ENCODE measurements at places on chromosomes 5 and 9.

DNA sequence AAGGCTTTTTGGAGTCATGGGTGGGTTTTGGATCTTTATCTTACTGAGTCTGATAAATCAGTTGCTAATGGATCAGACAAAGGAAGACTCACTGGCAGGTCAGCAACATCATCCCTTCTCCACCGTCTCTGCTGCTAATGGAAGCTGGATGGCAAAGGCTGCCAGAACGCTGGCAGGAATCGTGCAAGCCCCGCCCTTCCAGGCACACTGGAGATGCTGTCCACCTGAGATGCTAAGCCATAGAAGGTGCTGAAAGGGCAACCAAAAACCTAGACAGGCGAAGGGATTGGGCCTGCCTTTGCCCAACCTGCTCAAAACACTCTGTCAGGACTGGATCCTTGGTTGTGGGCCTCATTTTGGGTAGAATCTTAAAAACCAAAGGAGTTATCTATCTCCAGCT, 139.5 kb upstream of the FSTL4 start:
- DNase-seq = no peak

- DNase-seq = no peak
Measured at GRCh38 chr9:98906273-98907040, 37.2 kb upstream of the COL15A1 start.

- DNase-seq = no peak
Measured at GRCh38 chr9:34046784-34047379, 1.8 kb downstream of the UBAP2 start.

DNA sequence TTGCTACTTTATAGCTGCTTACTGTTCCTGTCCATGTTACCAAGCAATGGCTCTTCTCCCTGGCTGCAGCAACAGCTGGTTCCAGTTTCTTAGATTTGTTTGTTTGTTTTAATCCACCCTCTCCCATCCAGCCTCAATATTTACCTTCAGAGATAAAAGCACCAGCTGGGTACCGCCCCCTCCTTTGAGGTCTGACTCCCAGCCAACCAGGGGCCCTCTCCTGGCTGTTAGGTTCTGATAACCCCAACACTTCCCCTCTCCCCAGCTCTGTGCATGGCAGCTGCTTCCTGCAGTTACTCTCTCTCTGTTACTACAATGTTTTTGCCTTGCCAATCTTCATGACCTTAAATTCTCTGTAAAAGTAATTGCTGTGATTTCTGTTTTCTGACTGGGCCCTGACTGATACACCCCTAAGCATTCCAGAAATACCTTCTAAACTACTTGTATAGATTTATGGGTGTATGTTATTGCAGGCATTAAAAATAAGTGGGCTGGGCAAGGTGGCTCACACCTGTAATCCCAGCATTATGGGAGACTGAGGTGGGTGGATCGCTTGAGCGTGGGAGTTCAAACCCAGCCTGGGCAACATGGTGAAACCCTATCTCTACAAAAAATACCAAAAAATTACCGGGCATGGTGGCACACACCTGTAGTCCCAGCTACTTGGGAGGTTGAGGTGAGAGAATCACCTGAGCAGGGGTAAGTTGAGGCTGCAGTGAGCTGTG, 2.6 kb upstream of the GCNT1 start:
- no peak for DNase-seq

GRCh38 chr9:73880101-73880500, 617.0 kb upstream of the RORB start:
- no peak for DNase-seq

DNA sequence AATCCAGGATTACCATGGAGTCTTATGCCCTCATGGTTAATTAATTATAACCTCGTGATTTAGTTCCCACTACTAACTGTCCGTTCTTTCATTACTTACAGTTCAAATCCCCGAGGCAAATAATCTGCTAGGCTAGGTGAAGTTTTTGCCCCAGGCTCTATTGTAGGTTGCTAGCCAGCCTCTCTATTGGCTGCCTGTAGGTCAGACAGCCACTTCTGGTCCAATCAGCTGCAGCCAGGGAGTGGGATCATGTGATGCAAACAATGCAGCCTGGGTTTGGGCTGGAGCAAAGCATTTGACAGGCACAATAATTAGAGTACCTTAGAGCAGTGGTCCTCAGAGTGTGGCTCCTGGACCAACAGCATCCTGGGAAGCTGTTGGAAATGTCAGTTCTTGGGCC, 17.7 kb downstream of the TMEM252 start:
- DNase-seq = no peak

DNA sequence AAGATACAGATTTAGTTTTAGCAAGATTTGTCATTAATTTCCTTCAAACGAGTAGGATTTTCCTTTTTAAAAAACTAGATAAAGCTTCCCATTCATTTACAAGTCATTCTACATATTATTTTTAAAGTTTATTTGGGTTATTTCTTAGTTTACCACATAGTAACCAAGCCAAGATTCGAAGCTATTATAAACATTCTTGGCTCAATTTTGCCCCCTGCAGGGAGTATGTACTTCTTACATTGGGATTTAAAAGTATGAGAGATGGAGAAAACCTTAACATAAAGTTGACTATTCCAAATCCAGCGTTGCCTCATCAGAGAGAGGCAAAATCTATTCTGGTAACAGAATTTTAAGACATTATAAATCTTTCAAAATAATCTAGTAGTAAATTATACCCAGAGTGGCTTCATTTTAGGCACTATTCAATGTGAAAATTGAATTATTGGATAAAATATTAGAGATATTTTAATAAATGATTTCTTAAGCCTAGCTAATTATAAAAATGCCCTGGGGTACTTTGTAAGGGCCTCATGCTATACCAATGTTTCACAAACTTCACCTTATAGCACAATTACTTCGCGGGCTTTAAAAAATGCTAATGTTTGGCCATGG, 39.1 kb downstream of the FBN2 start:
- DNase-seq = no peak

- no peak for DNase-seq
Measured at GRCh38 chr9:98191671-98192502, 550 bp downstream of the CORO2A start.

GRCh38 chr9:21690561-21690960, 111.9 kb upstream of the MTAP start:
- no peak for DNase-seq

DNA sequence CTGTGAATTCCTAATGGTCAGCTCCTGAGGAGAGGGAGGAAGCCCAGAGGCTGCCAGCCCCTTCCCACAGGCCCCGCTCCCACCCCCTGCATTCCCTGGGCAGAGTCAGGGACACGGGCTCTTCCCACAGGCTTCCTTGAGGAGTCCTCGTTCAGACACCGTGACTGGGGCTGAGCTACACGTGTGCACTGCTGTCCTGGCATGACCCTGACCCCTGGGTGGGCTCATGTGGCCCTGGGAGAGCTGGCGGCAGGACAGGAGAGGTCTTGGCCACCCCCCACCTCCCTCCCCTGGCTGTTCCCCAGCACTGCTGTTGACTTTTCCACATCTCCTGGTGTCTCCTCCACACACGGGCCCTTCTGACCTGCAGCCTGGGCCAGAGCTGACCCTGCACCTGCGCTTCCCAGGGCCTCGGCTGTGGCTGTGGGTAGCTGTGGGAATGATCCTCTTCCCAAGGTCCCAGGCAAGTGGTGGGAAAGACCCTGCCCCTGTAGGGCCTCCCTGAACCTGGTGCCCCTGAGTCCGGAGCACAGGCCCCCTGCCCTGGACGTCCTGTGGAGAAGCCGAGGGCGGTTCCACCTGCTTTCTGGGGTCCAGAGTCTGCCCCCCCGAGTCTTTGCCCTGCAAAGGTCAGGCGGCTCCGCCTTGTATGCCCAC, 56.5 kb upstream of the NKD2 start:
- DNase-seq = no peak

DNA sequence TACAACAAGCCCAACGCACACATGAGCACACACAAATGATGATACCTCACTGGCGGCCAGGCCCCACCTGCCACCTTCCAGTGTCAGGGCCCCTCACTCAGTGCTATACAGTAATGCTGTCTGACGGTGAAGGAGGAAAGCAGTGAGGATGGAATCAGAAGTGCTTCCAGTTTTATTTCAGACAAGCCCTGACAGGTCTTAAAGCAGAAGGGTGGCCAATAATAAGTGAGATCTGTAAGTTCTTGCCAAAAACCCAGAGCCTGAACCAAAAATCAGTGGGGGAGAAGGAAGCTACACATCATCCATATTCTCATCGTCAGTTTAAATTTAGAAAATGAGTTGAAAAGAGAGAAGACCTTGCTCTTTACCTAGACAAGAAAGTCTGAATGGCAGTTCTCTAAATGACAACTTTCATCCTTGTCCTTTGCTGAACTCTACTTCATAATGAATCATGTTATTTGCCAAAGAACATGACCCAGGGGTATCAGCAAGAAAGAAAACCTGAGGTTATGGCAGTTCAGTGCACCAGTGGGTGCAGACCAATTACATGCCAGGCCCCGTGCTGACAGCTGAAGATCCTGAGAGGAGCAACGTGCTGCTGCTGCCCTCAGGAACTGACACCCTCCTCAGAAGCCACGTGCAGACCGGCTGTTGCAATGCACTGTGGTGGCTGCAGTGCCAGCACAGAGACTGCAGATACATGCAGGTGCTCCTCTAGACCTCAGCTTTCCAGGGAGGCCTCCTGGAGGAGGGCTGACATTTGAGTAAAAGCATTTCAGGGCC, 118.7 kb downstream of the DROSHA start:
- DNase-seq = no peak

DNA sequence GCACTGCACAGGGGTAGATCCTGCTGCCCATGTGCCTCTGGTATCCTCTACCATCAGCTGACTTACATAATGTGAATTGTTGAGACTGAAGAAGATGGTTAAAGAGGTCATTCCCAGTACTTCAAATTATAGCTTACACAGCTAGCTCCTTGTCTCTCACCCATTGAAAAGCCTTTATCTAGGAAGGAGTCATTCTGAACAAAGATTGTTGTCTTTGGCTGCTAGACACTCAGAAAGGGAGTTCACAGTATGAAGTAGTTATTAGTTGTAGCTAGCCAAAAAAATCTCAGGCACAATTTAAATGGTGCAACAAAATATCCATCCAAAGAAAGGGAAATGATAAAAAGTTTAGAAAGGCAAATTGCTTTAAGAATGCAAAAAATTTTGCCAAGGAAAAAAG, 102.0 kb upstream of the NREP start:
- no peak for DNase-seq

GRCh38 chr5:170788626-170789304, 5.2 kb downstream of the GABRP start:
- DNase-seq = no peak

GRCh38 chr9:92494856-92495255, 12.6 kb upstream of the ASPN start:
- DNase-seq = no peak

- no peak for DNase-seq
Measured at GRCh38 chr5:10740384-10740783, 20.6 kb downstream of the DAP start.

DNA sequence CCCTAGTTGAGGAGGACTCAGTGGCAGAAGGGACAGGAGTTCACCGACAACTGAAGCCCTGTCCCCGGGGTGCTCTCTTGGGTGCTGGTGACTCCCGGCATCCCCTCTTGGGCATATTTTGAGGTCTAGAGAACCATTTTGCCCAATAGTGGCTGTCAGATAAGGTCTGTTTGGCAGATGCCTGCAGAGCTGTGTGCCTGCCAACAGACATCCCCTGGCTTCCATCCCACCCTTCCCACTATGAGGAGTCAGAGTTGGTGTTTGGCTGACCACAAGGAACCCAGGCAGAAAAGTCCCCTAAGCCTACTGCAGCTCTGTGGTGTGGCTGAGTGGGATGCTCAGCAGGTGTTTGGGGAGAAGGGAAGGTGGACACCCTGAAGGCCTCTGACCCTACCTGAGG, 207.0 kb downstream of the AUH start:
- DNase-seq = no peak

DNA sequence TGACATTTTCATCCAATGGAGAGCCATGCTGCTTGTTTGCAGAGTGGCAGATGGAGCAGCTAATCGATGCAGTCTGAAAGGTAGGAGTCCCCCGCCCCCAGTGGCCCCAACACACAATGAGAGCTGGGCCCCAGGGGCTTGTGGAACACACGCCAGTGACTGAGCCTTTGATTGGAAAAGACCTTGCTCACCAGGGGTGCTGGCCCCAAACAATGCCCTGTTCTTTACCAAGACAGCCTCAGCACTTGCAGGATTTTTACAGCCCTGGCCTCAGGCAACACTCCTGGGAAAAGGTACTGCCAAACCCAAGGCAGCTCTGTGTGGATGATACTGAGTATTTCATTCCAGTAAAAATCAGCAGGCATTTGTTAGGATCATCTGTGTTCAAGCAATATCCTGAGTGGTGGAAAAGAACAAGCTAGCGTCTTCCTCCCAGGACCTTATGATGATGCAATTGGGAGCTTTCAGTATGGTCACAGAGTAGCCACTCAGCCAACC, 276.8 kb upstream of the CLINT1 start:
- DNase-seq = no peak

DNA sequence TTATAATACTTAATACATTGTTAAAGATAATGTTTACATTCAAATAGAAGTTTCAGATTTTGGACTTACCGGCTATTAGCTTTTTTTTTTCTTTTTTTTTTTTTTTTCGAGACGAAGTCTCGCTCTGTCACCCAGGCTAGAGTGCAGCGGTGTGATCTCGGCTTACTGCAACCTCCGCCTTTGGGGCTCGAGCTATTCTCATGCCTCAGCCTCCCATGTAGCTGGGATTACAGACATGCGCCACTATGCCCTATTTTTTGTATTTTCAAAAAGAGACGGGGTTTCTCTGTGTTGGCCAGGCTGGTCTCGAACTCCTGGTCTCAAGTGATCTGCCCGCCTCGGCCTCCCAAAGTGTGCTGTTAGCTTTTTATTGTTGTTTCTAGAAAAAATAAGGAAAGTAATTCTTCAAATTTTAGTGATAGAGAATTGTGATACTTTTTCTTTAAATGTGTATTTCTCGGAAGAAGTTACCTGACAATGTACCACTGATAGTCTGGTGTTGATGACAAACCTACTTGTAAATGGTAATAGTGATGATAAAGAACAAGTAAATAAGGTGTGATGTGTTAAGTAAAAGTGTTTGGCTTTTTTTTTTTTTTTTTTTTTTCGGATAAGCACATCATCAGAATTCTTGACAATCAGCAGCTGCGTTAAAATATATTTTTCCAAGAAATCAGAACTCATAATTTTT, 2.7 kb downstream of the CDC42SE2 start:
- DNase-seq = no peak

DNA sequence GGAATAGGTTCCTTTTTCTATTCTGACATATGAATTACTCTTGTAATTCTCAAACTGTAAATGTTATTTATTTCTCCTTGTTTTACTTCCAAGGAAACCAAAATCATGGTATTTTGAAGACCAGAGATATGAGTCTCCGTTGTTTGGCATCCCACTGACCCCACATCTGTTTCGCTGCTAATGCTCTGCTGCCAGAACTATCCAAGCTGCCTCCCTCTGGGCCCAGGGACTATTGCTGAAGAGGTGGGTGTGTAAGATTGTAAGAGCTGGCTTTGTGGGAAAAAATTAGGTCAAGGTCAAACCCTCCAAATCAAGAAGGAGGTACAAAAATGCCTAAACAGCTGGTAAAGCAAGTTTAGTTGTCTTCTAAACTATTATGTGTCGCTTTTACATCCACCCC, 129.4 kb upstream of the MYO10 start:
- DNase-seq = no peak
